Caudate nucleus (tissue), 63 donors: ENCODE measurements at places on chromosomes 5 and 9.
A peak's percentile ranks its signal among the peaks of the same experiment; 100 is the strongest.

DNA sequence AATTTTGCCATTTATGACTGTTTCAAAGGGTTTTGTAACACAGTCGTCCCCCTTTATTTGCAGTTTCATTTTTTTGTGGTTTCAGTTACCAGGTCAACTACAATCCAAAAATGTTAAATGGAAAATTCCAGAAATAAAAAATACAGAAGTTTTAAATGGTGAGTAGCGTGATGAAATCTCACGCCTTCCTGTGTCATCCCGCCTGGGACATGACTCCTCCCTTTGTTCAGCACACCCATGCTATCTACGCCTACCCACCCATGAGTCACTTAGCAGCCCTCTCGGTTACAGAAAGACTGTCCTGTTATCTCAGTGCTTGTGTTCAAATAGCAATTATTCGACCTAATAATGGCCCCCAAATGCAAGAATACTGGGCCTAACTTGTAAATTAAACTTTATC lies 765.3 kb upstream of the ADAMTS16 start:
- no peak for DNase-seq

- DNase-seq: no peak
These were observed 1.5 kb downstream of the SMIM32 start for GRCh38 chr5:136191304-136192014.

GRCh38 chr5:150053713-150054392 lies 32.5 kb downstream of the CSF1R start:
- DNase-seq: no peak

GRCh38 chr5:173781816-173782670 lies 106.1 kb upstream of the CPEB4 start:
- DNase-seq: peak; percentile 51

GRCh38 chr9:122389799-122390481 lies 19.1 kb downstream of the PTGS1 start:
- DNase-seq: no peak

DNA sequence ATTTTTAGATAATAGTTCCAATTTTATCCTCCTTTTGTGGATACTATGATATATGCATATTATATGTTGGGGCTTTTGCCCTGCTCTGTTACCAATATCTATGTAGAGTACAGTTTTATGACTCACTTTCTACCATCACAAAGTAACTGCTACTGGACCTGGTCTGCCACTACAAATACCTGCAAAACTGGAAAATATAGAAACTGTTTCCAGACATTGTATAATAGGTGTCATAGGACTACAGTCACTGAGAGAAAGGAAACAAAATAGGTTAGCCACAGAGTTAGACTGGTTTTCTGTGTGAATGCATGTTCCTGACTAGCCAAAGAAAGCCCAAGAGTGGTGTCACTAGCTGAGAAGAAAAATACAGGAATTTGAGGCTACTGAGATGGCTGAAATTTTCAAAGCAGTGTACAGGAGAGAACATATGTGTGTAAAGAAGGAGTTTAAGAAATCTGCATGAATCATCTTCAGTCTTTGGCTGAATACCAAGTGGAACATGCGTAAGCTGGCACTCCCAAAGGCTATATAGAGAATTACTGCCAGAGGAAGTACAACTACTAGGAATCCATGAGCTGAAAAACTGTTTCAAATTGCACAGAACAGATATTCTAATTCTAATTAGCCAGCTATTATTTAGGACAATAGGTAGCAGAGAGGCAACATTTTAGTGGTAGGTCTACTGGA lies 29.0 kb upstream of the FAM174A start:
- DNase-seq: no peak

DNA sequence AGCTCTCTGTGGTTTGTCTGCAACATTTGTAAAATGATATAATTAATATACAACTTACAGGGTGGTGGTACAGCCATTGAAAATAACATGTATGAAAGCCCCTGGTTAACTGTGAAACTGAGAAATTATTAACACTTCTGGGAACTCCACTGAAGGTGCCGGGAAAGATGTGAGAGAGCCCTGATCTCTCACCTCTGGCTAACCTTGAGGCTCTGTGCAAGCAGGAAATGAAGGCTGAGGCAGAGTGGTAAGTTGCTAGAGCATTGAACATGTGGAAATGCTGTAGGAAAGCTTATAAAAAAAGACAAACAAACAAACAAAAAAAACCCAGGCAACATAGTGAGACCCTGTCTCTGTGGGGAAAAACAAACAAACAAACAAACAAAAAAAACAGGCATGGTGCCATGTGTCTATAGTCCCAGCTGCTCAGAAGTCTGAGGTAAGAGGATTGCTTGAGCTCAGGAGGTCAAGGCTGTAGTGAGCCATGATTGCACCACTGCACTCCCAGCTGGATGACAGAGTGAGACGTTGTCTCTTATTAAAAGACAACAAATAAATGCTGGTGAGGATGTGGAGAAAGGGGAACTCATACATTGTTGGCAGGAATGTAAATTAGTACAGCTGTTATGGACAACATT lies 7.5 kb downstream of the CATSPER3 start:
- no peak for DNase-seq

- no peak for DNase-seq
These were observed 58.5 kb downstream of the DCP2 start for GRCh38 chr5:113035096-113035495.

GRCh38 chr9:127991017-127991756 lies 10.4 kb upstream of the EEIG1 start:
- no peak for DNase-seq

GRCh38 chr5:151270599-151270998 lies 17.6 kb downstream of the GM2A start:
- no peak for DNase-seq
